Stimulated activated CD8-positive, alpha-beta memory T cell treated with anti-CD3 and anti-CD28 coated beads, Interleukin-2, amount 100 ng/mL, for 48 hours (primary cell): ENCODE measurements at places on chromosomes 3 and 15.

- no peak for DNase-seq
These were observed 370.6 kb downstream of the MFSD1 start for GRCh38 chr3:159172473-159172872.

GRCh38 chr3:15800327-15800726, 2.5 kb upstream of the ANKRD28 start:
- no peak for DNase-seq

- DNase-seq, result no peak
These were observed 908.3 kb downstream of the CADM2 start for GRCh38 chr3:85867072-85867471.

DNA sequence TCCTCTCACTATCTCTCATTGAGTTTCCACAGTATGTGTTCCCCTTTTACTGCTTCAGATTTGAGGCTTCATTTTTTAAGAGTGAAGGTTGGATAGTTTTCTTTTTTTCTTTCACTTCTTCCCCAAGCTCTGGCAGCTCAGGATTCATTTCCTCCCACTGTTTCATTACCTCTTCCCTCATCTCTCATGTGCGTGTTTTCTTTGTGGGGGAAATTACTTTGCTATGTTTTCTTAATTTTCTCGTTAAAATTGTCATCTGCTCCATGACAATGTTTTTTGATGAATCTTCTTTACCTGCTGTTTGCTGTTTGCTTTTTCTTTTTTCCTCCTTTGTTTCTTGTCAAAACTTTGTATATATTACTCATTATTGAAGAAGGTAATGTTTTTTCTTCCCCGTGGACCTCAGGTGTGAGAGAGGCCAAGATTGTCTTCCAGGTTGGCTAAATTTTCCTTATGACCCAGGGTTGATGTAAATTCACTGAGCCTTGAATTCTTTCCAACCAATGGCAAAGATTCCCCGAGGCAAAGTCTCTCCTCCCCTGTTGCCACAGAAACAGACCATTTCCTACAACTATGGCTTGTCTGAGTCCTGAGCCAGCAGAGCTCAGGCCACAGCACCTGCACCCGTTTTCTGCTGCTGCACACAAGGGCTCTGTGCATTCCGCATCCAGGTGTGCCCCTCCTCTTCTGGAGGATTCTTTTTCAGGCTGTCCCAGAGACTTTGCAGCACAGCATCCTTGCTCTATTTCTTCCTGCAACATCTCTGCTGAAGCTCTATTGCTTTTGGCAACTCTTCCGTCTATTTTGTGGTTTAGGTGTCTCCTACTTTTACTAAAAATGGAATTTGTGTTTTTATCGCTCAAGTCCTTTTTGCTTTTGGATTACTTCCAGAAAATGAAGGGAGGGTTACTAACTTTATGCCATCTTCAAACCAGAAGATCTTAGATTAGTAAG, 66.1 kb downstream of the NOX5 start:
- DNase-seq, result no peak

- no peak for DNase-seq
These were observed 543.9 kb upstream of the NAALADL2 start for GRCh38 chr3:174315225-174315624.

DNA sequence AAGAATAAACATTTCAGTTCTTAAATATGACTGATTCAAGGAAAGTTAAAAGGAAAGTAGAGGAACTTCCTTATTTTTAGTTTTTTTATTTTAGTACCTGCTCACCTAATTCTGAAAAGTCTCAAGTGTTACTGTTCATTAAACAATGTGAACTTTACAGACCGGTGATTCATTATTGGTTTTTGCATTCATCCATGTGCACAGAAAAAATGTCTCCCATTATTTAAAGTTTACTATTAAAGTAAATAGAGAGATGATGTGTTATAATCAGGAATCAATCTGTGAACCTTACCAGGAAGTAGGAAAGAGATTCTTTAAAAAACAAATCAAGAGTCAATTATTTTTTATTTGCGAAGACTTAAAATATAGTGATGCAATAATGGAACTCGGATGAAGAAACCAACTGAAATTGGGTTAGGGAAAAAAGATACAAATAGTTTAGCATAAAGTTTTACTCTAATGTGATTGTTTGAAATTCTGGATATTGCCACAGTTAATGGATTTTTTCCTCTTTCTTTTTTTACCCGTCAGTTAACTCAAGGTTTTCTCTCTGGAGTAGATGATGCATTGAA, 119.4 kb upstream of the SAMMSON start:
- DNase-seq, result no peak

DNA sequence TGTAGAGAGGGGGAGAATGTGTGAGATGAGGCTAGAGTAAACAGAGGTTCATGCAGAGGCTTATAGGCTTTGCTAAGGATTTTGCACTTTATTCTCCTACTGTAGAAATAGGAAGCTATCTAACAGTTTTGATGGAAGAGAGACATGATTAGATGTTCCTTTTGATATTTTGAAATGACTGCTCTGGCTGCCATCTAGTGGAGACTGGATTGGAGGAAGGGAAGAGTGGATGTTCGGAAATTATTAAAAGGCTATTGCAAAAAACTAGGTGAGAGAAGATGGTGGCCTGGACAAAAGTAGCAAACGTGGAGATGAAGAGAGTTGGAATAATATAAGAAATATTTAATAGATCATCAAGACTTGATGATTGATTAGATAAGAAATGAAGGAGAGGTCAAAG, 42.2 kb downstream of the SYN2 start:
- DNase-seq, result no peak

DNA sequence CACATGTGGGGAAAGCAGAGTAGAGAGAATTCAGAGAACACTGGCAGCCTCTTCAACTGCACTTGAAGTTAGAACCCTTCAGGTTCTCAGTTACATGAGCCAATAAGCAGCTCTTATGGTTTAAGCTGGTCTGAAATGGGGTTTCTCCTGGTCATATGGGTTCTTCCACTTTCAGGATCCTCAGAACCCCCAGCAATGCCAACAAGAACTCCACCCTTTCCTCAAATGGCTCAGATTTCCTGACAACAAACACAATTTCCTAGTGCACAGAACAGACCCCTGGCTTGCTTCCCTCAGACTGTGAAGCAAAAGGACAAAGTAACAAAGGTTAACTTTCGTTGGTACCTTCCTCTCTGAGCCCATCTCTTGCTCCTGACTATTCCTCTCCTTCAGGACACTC, 23.9 kb upstream of the FRMD4B start:
- no peak for DNase-seq

DNA sequence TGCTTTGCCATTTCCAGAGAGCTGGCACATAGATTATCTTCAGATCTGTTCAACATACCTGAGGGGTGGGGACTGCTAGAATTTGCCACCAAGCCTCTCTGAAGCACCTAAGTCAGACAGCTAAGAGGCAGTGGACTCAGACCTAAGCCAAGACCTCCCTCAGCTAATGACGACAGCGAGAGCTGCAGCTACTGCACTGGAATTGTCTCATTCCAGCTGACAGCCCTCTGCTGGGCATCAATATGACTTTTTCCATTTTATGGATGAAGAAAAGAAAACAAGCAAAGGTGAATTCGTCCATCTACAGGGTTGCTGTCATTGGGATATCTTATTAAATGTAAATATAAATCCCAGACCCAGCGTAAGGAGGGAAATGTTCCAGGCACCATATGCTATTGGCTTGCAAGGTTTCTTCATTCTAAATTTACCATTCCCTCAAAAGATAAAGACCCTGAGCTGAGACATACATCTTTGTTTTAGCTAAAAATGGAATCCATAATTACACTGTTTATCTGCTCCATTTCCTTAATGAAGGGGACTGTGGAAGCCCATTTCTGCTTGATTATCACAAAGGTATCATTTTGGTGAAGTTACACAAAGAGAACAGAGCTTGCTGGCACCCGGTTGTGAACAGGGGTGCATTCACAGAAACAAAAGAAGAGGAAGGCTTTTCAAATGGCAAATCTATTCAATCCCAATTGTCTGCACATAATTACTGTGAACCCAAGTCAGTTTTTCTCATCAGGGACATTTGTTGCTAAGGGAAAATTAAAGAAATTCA, 85.5 kb upstream of the LRTM1 start:
- no peak for DNase-seq

DNA sequence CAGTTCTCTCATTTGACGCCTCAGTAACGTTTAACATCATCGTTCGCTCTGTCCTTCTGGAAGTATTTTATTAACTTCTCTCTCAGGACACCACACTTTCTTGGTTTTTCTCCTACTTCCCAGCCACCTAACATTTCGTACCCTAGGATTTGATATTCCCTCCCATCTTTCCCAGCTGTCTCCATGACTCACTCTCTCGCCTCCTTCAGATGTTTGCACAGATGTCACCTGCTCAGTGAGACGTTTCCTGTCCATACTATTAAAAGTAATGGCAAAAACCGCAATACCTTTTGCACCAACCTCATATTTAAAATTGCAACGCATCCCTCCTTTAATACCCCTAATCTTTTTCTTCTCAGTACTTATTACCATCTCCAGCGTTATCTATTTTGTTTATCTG, 62.1 kb upstream of the SPRED1 start:
- DNase-seq, result no peak

DNA sequence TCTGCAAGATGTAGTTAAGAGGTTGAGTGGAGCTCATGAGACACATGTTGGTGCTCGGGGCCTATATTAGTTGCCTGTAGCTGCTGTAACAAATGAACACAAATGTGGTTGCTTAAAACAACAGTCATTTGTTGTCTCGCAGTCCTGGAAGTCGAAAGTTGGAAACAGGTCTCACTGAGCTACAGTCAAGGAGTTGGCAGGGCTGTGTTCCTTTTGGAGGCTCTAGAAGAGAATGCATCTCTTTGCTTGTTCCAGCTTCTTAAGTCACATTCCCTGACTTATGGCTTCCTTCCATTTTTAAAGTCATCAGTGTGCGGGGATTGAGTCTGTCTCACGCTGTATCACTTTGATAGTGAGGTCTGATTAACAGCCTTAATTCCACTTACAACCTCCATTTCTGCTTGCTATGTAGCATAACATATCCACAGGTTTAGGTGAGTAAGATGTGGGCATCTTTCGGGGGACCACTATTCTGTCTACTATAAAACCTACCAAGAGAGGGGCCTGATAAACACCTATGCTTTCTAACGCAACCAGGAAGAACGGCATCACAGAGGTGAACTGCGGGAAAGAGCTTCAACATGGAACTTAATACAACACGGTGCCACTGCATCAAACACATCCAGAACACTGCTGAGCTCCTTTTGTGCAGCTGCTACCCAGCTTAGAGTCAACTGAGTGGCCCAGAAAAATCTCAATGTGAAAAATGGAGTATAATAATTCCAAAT, 119.4 kb downstream of the ATP10A start:
- no peak for DNase-seq

DNA sequence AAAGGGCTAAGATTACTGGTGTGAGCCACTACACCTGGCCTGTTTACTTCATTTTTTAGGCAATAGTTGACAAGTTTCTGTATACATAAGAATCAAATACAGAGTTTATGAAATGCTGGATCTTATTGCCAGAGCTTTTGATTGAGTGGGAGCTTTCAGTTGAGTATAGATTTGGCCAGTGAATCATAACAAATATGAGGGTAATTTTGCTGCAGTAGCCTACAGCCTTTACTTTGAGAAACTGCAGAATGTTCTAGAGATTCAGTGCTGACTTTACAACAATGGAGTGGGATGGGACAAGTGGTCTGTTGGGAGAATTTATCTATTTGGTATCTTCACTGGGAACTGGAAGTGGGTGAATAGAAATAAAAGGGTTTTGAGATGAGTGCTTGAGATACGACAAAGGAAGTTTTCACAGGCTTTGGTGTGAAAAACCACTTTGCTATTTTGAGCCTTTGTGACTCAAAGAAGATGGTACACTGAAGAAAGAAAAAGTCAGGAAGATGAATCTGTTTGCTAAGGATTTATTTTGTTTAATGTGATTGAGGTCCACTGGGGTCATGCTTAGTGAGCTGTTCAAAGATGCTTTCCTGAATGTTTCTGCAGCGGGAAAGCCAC, 227.8 kb downstream of the UBE2E2 start:
- no peak for DNase-seq

- no peak for DNase-seq
These were observed 24.3 kb downstream of the IRAK2 start for GRCh38 chr3:10188804-10189556.

DNA sequence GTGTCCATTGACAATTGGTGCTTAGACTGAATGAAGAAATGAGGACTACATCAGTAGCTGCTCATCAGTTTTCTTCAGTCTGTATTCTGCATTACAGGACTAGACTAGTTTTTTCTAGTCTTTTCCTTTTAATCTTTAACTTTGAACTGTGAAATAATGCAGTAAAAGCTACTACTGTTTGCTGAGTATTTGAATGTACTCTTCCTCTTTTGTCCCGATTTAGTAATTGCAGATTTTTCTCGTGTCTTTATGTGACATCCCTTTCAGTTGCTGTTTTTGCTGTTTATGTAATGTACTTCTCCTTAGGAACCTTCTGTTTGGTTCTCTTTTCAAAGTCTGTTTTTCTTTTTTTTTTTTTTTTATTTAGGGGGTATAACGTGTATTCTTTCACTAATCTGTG, 17.4 kb downstream of the MFSD1 start:
- DNase-seq, result no peak

DNA sequence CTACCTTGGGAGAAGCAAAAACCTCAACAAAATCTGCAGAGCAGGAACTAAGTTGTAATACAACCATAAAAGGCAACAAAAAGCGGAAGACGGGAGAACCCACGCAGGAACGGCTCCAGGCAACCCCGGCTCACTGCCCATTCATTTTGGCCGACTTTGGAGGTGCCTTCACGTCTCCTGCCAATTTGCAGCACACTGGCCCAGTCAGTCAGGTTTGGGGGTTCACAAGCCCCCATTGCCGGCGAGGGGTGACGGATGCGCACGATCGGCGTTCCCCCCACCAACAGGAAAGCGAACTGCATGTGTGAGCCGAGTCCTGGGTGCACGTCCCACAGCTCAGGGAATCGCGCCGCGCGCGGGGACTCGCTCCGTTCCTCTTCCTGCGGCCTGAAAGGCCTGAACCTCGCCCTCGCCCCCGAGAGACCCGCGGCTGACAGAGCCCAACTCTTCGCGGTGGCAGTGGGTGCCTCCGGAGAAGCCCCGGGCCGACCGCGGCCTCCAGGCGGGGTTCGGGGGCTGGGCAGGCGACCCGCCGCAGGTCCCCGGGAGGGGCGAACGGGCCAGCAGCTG, 463 bp downstream of the TERC start:
- peak; percentile 45 for DNase-seq

- DNase-seq, result no peak
These were observed 61.3 kb downstream of the CEMIP start for GRCh38 chr15:80840182-80841130.

DNA sequence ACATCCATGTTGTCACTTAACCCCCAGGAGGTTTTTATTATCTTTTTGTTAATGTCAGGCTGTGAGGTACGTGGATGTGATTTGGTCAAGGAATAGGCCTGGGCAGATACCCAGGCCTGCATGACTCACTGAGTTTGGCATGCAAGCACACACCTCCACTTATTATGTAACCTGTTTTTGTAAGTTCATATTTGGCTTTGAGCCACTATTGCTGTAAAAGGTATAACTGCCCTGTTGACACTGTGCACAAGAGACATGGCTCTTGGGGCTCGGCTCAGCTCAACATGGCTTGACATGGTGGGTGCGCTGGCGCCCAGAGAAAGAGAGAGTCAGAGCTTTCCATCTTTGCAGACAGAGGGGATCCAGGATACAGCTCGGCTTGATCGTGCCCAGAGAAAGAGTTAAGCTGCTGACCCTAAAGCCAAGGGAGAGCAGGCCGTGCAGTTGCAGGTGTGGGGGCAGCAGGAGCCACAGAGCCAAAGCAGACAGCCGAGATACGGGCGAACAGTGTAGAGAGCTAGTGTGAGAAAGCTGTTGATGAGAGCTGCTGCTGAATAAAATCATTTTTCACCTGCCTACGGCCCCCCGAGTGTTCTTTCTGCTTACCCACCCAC, 67.9 kb upstream of the UNC13C start:
- no peak for DNase-seq

- no peak for DNase-seq
These were observed 58.8 kb downstream of the AMOTL2 start for GRCh38 chr3:134315286-134316106.
